ENCODE measurements at places on chromosomes 2 and 18. TPM values are rescaled to one million over a fixed set of nuclear protein-coding genes. Genes with fewer than 3 reads are reported as not detected.

PDCD1 gene
- total RNA-seq: 0.75 TPM

LRRTM1 gene
- 0.39 TPM for total RNA-seq

DNA sequence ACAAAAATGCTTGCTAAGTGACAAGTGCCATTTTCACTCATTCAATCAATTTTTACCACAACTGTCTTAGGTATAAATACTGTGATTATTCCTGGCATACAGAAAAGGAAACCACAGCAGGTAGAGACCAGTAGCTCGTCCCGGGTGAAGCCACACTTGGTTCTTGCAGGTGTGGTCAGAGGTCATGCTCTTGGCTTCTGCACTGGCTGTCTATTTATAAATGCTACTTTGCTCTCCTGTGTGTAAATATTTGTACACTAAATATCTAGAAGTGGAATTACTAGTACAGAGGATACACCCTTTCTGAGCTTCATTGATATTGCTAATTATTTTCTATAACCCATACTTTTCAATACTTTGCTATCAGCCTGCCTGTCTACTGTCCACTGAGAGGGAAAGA lies 284.6 kb downstream of the MYT1L start:
- no peak for DNase-seq
- H3K27me3 ChIP-seq: no peaks in the 10 kb centered on the region
- H3K36me3 ChIP-seq: no peaks in the 10 kb centered on the region
- H3K4me3 ChIP-seq: no peak overlapping the region

DNA sequence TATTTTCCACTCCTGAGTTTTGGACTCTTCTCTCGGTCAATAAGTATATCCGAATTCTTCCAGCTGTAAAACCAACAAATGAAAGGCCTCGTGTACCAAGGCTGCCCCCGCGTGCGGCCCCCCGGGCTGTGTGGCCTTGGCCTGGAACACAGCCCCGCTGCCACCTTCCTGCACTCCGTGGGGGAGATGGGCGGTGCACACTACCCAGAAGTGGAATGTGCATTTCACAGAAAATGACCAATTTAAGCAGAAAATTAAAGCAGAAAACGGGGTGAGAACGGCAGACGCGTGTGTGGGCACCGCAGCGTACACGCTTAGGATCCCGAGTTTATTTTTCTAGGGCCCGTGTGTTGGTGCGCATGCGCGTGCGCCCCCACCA lies 34.4 kb upstream of the ZNF516 start:
- H3K4me3 ChIP-seq: no peak overlapping the region

GRCh38 chr18:79883461-79884293 lies 67.8 kb downstream of the SLC66A2 start:
- no peaks in the 10 kb centered on the region for H3K4me1 ChIP-seq
- no peaks in the 10 kb centered on the region for H3K36me3 ChIP-seq
- H3K27ac ChIP-seq: no peak overlapping the region
- DNase-seq: no peak
- no peak overlapping the region for H3K4me3 ChIP-seq

DNA sequence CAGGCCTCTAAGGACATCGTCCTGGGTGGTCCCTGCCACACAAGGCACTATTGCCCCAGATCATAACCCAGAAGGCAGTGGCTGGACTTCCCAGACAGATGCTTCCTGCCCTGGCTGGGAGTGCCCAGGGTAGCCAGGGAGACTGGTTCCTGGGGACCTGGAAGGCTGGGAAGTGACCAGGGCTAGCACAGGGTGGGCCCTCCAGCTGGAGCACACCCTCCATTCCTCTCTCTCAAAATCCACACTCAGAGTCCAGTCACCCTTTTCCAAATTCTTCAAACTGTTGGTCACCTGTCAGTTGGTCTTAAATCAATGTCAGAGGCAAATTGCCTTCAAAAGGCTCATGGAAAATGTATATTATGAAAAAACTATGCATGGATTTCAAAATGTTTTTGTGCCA lies 11.6 kb upstream of the TUBB6 start:
- no peaks in the 10 kb centered on the region for H3K36me3 ChIP-seq
- no peaks in the 10 kb centered on the region for H3K4me1 ChIP-seq
- no peaks in the 10 kb centered on the region for H3K27me3 ChIP-seq
- H3K4me3 ChIP-seq: no peak overlapping the region

DNA sequence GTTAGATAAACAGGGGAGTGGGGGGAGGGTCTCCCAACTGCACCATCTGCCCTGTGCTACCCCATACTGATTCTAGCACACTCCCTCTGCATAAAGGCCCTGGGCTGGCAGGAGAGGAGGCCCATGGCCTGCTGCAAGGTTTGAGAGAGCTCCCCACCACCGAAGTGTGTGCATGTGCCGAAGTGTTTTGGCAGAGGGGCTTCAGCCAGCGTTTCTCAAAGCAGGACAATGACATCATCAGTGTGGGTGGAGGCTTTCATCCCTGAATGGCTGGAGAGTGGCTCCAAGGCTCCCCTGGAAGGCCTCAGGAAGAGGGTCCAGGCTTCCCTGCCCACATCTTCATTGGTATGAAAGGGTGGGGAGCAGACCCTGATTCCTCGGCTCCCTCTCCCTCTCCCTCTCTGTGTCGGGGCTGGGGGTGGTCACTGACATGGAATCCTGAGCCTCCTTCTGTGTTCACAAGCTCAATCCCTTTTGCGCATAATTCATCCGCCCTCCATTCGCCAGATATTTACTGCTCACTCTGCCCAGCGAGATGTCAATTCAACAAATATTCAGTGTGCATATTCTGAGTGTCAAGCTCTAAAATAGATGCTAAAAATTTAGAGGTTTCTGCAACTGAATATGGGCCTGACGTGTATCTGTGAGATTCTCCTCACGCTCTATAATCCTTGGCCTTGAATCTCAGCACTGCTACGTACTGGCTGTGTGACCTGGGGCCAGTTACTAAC lies 122.1 kb downstream of the CELF4 start:
- no peaks in the 10 kb centered on the region for H3K27me3 ChIP-seq
- no peak for DNase-seq
- H3K36me3 ChIP-seq: no peaks in the 10 kb centered on the region
- H3K27ac ChIP-seq: no peak overlapping the region
- no peaks in the 10 kb centered on the region for H3K4me1 ChIP-seq
- H3K4me3 ChIP-seq: no peak overlapping the region

DNA sequence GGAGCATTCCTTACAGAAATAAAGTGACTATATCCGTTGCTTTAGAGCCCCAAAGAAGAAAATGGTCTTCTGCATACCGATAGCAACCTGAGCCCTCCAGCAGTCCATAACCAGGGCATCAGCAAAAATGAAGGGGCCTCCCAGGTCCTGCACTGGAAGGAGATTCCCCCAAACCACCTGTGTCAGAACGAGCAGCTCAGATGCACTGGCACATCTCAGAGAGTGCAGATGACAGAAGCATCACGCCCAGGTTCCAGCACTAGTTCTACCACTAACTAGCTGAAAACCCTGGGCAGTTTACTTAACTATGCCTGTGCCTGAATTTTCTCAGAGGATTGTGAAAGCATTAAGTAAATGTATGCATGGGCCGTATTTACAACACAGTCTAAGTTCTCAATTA lies 466.7 kb upstream of the MYT1L start:
- no peaks in the 10 kb centered on the region for H3K4me1 ChIP-seq
- no peak overlapping the region for H3K27ac ChIP-seq
- H3K36me3 ChIP-seq: no peaks in the 10 kb centered on the region

Data from aorta (tissue), 5 donors.